Glutamatergic neuron (in vitro differentiated cells): ENCODE measurements at places on chromosomes 1 and 21.

- no peak for DNase-seq
These were observed 37.9 kb downstream of the CDK18 start for GRCh38 chr1:205542367-205542766.

GRCh38 chr1:175192111-175192629 lies 406 bp downstream of the KIAA0040 start:
- DNase-seq = no peak

DNA sequence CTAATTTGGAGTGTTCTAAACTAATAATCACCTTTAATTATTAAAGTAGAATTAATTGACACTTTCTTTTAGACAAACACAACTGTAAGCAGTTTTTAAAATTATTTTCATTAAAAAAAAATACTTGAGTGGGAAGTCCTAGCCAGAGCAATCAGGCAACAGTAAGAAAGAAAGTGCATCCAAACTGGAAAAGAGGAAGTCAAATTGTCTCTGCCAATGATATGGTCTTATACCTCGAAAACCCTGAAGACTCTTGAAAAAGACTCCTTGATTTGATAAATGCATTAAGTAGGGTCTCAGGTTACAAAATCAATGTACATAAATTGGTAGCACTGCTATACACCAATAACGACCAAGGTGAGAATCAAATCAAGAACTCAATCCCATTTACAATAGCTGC lies 83.0 kb upstream of the GADD45A start:
- no peak for DNase-seq

GRCh38 chr1:226555092-226555491 lies 6.5 kb downstream of the STUM start:
- no peak for DNase-seq

DNA sequence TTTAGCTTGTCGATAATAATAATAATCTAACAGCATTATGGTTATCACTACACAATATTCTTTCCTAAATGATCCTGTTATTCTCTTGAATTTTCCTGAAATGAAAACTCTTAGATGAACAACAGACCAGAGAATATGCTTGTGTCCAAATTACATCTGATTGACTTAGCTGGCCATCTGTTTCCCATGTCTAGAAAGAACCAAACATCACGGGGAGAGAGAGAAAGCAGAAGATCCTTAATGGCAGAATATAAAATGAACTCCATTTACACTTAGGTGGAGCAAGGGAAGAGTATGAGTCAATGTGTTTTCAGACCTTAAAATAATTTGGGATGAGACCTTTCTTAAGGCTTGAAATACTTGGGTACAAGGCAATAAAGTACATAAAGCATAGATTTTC lies 162.2 kb downstream of the DSCAM start:
- DNase-seq = no peak

DNA sequence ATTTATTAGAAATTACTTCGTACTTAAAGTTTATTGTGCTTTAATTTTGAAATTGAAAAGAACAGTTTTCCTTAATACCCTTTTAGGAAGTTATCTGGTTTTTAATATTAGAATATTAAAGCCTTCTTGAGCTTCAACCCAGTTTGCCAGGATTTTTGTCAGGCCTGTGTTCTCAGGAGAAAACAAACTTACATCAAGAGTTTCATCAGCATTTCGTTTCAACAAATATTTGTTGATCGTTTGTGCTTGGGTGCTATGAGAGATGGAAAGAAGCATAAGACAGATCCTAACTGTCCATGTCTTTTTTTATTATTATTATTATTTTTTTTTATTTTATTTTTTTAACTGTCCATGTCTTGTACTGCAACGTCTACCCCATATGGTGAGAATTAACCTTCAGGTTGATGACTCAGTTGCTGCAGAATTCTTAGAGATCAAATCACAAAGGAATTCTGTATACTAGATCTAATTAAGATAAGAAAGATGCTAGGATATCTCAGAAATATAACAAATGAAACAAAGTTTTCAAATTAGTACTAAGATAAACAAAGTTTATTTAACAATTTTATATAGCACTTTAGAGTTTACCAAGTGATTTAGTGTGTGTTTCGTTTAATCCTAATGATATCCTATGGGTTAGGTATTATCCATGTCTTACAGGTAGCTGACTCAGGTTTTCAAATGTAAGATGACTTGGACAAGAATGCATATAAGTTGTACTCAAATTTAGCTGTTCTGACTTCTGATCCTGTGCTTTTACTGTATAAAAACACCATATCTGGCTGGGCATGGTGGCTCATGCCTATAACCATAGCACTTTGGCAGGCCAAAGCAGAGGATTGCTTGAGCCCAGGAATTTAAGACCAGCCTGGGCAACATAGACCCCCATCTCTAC lies 14.3 kb downstream of the FBXO28 start:
- no peak for DNase-seq
